EH (cell line): ENCODE measurements at places on chromosomes 2 and 18.
A peak's percentile ranks its signal among the peaks of the same experiment; 100 is the strongest.

GRCh38 chr18:10231220-10231619, 223.2 kb upstream of the APCDD1 start:
- DNase-seq: no peak

GRCh38 chr2:218395456-218395825, 4.2 kb upstream of the CTDSP1 start:
- no peak for DNase-seq

DNA sequence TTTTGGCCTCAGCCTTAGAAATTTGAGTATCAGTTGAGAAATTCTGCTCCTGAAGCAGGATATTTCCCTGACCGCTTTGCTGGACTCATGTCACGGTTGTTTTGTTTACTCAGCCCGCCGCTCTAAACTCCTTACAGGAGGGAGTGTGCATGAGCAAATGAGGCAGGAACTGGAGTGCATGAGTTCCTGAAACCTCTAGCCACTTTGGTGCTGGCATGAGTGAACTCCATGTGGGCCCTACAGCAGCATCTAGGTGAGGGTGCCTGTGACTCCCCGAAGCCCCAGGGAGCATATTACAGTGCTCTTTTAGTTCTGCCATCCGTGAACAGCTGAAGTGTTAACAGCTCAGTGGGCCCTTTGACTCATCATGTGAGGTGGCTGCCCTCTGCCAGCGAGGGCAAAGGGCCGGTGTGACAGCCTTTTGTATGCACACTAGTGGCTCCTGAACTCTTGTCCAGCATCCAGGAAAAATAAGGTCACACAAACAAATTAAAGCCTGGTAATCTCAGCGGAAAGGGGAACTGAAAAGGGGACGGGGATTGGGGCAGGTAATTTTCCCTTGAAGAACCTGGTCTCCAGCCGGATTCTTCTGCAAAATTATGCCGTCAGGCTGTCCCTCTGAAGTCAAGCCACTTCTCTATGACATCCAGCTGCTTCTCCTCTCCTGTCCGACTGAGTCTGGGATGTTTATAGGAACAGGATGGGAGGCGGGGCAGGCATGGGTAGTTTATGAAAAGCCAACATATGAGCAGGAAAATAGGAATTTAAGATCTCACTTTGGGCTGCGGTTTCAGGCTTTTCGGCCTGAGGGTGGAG, 1668.7 kb downstream of the SUCLG1 start:
- DNase-seq: peak; percentile 62

GRCh38 chr2:4336864-4337263, 633.5 kb downstream of the DCDC2C start:
- no peak for DNase-seq

- DNase-seq: no peak
These were observed 41.1 kb downstream of the TMEM37 start for GRCh38 chr2:119472749-119473148.

- no peak for DNase-seq
These were observed 98.1 kb downstream of the RTP5 start for GRCh38 chr2:241967467-241968144.

DNA sequence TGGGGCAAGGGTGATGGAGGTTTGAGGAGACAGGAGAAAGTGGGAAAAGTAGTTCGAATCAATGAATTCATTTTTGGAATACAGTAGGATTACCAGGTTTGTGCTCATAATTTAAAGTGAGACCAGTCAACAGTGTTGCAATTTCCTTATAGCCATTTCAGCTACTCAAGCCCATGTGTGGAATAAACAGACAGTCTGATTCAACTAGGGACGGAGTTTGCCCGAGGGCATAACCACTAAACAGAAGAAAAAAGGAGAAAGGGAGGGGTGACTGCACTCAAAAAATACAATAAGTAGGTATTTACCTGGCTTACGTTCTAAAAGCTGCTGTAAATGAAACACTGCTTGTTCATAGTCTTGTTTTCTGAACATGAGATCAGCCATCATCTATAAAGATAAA, 55.2 kb downstream of the TTC21B start:
- DNase-seq: peak; percentile 77

DNA sequence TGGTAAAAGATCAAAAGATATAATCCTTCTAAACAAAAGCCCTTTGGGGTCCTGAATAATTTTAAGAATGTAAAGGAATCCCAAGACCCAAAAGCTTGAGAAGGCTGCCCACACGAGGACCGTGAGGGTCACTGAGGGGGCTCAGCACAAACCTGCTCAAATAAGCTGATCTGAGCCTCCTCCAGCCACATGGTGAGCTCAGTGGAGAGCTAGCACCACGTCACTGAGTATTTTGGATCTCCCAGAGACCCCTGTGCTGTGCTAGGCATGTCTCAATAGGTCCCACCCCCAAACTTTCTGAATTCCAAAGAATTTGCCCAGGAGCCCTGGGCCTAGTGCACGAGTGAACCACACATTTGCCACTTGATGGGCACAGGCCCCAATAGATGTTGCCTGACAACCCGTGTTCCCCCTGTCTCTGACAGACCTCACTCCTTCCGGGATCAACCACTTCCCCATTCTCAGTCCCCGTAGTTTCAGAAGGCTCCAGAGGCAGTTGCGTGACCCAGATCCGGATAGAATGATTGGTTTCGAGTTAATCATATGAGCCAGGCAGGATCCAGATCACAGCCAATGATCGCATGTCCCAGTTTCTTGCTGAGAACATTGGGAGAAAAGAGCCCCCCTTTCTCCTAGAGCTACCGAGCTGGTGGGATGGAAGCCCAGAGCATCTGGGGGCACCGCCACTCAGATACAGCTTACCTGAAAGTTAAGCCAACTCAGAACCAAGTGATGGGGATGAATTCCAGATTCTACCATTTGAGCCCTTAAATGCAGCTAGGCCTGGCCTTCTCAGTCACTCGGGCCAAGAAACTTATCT, 203.8 kb downstream of the TNS1 start:
- DNase-seq: no peak

GRCh38 chr2:127146071-127146725, 39.2 kb upstream of the BIN1 start:
- no peak for DNase-seq

DNA sequence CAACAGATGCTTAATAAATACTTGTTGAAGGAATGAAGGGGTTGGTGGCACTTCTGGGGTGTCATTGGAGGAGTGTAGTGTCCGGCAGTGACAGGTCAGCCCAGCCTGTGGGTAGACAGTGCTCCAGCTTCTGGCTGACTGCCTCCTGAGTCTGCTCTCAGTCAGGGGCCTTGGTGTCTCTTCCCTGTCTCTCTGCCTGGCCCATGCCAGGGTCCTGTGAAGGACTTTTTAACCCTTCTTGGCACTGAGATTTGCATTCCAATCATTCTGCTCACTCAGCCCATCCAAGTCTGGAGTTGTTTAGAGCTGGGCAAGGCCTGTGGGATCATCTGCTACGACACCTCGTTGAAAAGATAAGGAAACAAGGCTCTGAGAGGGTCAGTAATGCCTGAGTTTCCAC, 1.4 kb upstream of the KCNK3 start:
- peak; percentile 29 for DNase-seq

- no peak for DNase-seq
These were observed 48.4 kb upstream of the NEMP2 start for GRCh38 chr2:190582736-190583506.

GRCh38 chr2:205766779-205767359, 84.6 kb downstream of the NRP2 start:
- peak; percentile 67 for DNase-seq

DNA sequence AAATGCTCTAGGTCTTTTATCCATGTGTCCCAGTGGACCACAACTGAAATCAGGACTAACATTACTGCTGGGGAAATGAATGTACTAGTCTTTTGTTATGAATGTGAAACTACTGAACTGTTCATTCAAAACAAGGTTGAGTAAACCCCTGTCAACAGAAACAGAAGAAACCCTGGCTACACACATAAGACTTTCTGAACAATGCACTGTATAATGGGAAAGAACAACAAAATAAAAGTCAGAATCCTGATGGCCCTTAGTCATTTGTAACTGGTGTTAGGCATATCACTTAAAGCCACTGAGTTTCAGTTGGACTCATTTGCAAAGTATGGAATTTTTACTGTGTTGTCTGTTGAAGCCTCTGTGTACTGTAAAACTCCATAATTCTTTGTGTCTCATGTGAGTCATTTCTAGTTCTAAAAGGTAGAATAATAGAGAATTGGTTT, 77.0 kb upstream of the UBXN4 start:
- peak; percentile 60 for DNase-seq

GRCh38 chr2:104405623-104406022, 448.3 kb upstream of the POU3F3 start:
- no peak for DNase-seq

DNA sequence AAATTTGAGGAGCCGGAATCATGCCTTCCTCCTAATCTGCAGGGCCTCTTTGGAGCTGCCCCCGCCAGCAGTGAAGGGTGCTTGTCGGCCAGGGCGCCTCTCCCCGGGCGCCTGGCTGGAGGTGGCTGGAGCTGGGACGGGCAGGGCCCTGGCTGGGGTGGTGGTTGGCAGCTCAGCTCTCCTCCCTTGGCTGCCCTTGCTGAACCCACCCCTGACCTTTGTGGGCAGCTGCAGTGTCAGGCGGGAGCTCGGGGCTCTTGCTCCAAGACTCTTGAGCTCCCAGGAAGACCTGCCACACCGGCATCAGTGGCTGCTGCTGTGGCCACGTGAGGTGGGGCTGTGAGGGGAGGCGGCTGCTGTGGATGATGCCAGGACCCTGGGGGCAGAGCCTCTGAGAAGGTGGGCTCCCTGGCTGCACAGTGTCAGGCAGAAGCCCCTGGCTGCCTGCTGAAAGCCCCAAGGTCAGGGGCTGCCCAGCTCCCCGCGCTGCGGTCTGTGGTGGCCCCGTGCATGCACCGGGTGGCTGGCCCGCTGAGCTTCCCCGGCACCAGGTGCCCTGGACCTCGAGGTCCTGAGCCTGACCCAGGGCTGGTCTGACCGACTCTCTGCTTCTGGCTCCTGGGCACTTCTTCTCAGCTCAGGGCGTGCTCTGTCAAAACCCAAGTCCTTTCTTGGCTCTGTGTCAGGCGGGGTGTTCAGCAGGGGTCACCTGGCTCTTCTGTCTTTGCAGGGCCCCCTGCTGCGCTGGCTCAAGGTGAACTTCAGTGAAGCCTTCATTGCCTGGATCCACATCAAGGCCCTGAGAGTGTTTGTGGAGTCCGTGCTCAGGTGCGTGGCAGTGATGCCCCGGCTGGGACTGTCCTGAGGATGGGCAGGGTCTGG, 34.5 kb downstream of the PDIA6 start:
- no peak for DNase-seq

DNA sequence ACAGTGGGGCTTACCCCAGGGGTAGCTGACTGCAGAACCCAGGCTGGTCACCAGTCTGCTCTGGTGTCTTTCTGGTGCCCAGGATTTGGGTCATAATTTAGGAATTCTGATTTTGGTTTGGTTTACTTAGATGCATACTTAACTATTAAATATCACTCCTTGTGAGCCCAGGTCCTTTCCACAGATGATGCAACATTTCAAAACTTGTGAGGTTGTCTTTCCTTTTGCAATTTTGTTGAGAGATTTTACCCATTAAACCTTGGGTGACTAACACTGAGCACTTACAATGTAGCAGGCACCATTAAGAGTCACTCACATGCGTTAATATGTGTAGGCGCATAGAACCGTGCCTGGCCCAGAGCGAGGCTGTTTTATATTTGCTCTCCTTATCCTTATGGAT, 61.8 kb upstream of the RPL31 start:
- peak; percentile 47 for DNase-seq

- DNase-seq: peak; percentile 50
These were observed 4.5 kb downstream of the HES6 start for GRCh38 chr2:238235331-238235732.

DNA sequence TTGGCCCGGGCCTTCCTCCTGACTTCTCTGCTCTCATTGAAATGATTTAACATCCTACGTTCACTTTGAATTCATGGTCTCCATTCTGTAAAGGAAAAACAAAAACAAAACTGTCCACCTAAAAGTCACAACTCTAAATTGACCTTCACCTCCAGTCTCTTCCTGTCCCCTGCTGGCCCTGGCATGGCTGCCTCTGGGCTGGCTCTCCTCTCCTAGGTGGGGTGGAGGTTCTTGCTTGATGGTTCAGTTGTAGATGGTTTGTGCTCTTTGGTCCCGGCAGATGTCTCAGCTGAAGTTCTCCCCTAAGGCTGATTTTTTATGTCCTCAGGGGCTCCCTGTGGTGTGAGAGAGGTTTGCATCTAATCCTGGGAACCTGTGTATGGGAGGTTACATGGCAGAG, 121.1 kb downstream of the ACKR3 start:
- no peak for DNase-seq

DNA sequence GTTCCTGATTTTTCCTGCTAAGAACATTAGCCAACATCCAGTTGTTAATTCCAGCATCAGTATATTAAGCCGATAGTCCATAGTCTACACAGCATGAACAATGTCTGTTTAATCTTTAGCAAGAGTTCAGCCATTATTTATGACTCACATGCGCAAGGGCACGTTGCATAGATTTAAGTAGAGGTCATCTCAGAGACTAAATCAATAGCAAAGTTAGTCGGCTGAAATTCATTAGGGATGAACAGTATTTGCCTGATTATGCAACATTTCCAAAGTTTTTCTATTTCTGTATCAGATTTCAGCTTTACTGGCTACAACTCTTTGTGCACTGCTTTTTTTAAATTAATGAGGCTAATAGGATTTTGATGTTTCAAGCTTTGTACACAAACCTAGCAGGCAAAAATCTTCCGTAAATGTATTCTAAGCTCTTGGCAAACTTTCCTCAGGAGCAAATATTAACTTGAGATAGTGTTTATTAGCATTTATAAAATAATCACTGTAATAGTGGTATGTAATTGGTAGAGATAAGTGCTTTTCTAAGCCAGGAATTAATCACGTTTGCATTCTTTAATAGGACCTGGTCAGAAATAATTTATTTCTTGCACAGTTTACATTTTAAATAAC, 578.7 kb upstream of the ID2 start:
- peak; percentile 53 for DNase-seq

DNA sequence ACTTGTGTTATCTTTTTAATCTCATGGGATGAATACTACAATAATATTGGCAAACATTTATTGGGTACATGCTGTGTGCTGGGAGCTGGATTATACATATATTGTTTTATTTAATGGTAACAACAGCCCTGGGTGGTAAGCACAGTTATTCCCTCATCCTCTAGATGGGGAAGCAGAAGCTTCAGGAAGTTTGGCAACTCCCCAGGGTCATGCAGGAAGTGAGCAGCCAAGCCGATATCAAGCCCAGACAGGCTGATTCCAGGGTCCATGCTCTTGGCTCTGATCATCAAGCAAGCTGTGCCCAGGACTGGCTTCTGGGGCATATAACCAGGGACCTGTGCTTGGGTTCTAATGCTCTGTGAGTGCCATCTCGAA, 155.8 kb downstream of the ZNF516 start:
- no peak for DNase-seq

- DNase-seq: no peak
These were observed 136.2 kb downstream of the MBP start for GRCh38 chr18:76996429-76996828.
